ENCODE measurements at places on chromosomes 6 and 20.

DNA sequence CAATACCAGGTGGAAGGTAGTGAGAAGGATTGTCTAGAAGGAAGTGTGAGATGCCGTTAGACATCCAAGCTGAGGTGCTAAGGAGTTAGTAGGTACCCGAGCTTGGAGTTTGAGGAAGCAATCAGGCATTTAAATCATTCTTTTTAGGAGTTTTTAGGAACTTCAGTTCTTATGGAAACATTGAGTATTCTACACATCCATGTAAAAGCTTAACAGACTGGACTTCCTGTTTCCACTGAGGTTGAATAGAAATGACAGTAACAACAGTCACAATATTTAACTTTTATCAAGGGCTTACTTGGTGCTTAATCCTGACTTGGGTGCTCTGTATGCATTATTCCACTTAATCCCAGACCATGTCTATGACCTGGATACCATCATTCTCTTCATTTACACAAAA, 136.4 kb downstream of the UST start:
- DNase-seq, result no peak

- no peak for DNase-seq
Measured at GRCh38 chr20:43731469-43731868, 4.7 kb upstream of the GTSF1L start.

GRCh38 chr6:51619042-51619799, 468.2 kb downstream of the PKHD1 start:
- DNase-seq, result no peak

GRCh38 chr6:27177485-27178406, 69.8 kb upstream of the PRSS16 start:
- DNase-seq, result peak; percentile 86

DNA sequence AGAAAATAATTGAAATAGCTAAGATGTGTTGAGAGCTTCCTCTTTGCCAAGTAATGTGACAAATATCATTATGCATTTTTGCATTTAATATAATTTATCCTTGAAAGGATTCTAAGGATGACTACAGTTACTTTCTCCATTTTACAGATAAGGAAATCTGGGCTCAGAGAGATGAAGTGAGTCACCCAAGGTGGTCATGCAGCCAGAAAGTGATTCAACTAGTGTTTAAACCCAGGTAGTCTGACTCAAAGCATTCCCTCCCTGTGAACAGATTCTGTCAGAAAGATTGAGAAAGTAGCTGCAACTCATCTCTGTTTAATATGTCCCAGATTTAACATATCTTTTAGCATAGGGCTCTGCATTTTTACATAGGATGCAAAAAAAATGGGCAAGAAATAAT, 28.1 kb downstream of the NRSN1 start:
- DNase-seq, result no peak

- DNase-seq, result no peak
Measured at GRCh38 chr6:7649037-7649810, 59.2 kb downstream of the SNRNP48 start.

DNA sequence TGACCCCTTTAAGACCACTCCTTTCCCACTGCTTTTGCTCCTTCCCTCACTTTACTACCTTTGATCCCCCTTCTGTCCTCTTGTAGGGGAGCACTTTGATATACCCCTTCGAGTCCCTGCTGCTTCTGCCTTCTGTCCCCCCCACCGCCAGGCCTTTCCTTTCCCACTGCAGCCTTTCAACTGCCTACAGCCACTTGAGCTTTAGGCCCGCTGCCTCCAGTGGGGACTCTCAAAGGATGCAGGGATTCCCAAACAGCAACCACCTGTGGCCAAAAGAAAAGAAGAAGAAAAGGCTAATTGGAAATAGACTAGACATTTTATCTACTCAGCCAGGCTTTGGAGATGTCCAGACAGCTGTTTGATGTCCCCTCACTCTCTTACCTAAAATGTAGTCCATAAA, 77.0 kb upstream of the DTNBP1 start:
- no peak for DNase-seq

GRCh38 chr6:41723530-41724227, 11.7 kb downstream of the TFEB start:
- peak; percentile 60 for DNase-seq

DNA sequence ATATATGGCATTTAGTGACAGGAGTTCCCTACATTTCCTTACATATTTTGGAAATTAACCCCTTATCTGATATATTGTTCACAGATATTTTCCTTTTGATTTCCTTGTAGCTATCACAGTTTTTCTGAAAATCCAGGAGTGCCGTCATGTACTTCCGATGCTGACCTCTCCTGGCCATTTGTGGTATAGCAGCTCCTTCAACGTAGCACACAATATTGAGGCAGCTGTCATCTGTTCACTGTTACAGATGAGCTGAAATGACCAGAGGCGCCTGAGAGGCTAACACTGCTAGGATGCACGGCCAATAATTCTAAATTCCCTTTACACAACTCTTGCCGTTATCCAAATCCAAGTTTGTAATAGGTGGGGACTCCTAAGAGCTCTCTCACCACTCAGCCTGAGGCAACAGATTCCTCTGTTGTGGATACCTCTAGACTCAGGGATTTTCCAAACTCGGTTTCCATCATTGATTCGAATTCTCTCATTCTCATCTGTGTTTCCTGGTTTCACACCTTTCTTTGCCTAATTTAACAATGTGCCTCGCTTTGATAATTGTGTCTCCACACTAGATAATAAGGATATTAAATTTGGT, 53.0 kb downstream of the MMUT start:
- peak; percentile 27 for DNase-seq

DNA sequence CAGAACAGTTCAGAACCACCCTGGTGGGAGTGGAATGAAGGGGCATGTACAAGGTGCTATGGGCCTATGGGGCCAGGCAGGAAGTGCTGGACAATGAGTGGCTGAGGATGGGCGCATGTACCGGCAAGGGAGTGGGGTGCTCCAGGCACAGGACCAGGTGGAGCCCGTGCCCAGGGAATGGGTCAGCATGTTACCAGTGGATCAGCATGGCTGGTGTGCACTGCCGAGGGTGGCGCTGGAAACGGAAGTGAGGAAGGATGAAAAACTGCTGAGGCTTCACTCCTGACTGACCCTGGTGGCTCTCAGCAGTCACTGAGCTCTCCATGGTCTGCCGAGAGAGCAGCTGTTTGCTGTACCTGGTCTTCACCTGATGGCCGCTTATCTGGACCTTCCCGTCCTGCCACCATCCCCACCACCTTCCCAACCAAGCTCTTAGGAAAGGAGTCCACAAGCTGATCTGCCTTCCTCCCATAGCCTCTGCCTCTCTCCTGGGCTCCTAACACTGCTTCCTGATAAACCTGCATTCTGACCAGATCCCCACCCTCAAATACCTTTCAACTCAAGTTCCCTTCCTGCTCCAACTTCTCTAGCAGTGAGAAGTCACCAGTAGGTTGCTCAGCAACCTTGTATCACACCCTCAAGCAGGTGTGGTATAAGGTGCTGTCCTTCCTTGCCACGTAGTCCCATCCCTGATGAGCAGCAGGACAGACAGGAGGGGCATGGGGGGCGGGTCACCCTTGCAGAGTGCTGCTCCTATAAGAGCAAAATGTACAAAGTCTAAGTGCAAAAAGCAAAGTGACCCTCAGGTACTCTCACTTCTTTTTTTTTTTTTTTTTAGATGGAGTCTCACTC, 7.1 kb downstream of the UQCC2 start:
- DNase-seq, result no peak

DNA sequence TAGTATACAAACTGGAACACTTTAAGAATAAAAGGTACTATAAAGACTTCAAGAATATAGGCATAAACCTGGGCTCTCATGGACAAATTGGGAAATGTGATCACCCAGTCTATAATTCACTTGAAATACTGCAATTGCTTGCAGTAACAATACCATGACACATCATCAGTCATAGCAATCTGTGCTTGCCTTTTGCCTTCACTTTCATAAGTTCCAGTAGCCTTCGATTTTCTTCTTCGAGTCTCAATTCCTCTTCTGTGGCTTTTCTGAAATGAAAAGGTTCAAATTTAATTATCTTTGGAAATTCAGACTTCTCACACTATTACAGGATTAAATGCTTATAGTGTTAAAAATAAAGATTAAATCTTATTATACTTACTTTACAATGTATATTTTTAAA, 96.3 kb upstream of the ZBTB24 start:
- DNase-seq, result no peak

GRCh38 chr6:79713701-79714322, 82.7 kb downstream of the SH3BGRL2 start:
- DNase-seq, result peak; percentile 85

DNA sequence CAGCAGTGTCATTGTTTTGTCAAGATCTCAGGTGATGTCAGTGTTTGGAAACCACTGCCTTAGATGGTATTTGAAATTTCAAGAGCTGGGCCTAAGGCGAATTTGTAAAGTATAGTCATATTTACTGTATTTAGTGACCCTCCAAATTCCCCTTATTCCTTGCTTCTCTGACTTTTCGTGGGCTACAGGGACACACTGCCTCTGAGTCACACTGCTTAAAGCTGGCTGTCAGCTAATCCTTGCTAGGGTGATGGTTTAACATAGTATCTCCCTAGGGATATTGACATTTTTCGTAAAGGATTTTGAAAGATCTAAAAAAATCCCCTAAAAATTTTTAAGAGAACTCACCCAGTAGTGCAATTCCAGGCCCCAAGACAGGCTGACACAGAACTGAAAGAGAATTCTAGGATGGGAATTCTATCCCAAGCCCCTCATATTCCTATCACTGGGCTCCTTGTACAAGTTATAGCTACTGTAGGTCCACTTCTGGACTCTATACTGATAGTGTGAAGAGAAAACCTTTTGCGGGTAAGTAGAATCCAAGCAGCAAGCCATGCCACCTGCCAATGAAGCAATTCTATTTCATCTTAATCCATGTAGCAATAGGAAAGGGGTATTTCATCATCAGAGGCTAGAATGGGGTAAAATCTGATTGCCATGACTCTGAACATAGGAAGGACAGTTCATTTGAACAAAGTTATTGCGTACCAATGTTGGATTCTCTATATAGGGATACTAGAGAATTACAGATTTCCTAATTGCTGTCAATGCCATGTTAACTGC, 4.3 kb downstream of the BMP6 start:
- no peak for DNase-seq

GRCh38 chr20:37567671-37568588, 40.3 kb upstream of the BLCAP start:
- no peak for DNase-seq

GRCh38 chr6:108507316-108507715, 53.4 kb upstream of the FOXO3 start:
- DNase-seq, result no peak

- DNase-seq, result peak; percentile 60
Measured at GRCh38 chr6:143673669-143674068, 4.1 kb upstream of the PHACTR2 start.

DNA sequence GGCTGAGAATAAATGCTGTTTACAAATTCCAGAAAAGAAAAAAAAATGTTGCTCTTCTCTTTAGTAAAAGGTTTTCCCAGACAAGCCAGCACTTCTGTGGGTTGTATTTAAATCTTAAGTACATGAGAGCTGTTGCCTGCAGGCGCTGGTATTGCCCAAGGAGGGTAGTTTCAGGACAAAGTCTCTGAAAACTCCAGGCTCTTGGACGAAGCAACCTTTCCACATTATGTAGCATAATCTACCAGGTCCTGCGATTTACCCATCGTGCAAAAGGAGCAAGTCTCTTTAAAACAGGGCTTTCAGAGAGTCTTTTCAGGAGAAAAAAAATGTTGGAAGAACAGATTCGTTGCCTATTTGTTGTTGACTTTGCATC, 65.6 kb downstream of the PLG start:
- DNase-seq, result no peak

DNA sequence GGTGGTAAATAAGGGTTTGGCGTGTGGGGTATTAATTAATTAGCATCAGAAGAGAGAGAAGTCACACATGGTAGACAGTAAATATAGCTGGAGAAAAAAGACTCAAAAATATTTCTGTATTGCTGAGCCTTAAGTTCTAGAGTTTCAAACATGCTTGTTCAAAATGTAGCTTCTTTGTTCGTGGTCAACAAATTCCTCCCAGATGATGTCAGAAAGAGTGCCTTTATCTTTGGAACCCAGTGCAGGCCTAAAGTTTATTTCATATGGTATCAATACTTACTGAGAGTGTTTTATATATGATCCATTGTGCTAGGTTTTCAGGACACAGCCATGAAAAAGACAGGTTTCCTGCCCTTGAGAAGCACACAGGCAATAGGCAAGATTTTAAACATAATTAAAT, 18.3 kb downstream of the MARCKS start:
- no peak for DNase-seq

- DNase-seq, result no peak
Measured at GRCh38 chr6:4287372-4287771, 152.0 kb upstream of the ECI2 start.

Measured in mucosa of descending colon (tissue), 3 donors.